ENCODE measurements at places on chromosomes 5 and 9. TPM values are rescaled to one million over a fixed set of nuclear protein-coding genes. Genes with fewer than 3 reads are reported as not detected.

GRCh38 chr5:122465031-122465577, 153.1 kb downstream of the SNCAIP start:
- no peak for DNase-seq

The EFNA5 gene
- 9.1 TPM for polyA plus RNA-seq

The NIPAL4 gene
- not detected for polyA plus RNA-seq

The KIF12 gene
- polyA plus RNA-seq = not detected

Measured in heart right ventricle (tissue), 16 donors.